K562 (cell line): ENCODE measurements at places on chromosomes 7 and 10.

DNA sequence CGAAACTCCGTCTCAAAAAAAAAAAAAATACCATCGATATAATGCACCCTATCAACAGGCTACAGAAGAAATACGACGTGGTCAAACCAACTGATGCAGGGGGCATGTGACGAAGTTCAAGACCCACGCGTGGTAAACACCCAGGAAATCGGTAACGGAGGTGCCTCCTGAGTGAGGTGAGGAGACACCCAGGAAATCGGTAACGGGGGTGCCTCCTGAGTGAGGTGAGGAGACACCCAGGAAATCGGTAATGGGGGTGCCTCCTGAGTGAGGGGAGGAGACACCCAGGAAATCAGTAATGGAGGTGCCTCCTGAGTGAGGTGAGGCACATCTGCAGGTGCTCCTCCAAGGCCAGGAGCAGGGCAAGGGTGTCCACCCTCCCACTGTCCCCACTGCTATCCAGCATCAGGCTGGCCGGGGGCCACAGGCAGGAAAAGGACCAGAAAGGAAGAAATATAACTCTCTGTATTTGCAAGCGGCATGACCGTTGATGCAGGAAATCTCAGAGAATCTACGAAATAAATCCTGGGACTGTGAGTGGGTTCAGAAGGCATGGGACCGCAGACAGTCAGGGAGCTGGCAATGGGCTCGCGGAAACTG is 10.7 kb upstream of the GPR146 start:
- no peak overlapping the region for H3K27ac ChIP-seq
- H3K27me3 ChIP-seq: no peaks in the 10 kb centered on the region
- H3K36me3 ChIP-seq: no peaks in the 10 kb centered on the region
- DNase-seq: no peak

GRCh38 chr10:97711640-97712572 is 1.6 kb upstream of the MARVELD1 start:
- H3K27ac ChIP-seq: no peak overlapping the region
- no peaks in the 10 kb centered on the region for H3K36me3 ChIP-seq
- no peak for DNase-seq
- no peak overlapping the region for H3K4me3 ChIP-seq
- peaks cover 27% of the 10 kb centered on the region for H3K4me1 ChIP-seq
- H3K27me3 ChIP-seq: no peaks in the 10 kb centered on the region

DNA sequence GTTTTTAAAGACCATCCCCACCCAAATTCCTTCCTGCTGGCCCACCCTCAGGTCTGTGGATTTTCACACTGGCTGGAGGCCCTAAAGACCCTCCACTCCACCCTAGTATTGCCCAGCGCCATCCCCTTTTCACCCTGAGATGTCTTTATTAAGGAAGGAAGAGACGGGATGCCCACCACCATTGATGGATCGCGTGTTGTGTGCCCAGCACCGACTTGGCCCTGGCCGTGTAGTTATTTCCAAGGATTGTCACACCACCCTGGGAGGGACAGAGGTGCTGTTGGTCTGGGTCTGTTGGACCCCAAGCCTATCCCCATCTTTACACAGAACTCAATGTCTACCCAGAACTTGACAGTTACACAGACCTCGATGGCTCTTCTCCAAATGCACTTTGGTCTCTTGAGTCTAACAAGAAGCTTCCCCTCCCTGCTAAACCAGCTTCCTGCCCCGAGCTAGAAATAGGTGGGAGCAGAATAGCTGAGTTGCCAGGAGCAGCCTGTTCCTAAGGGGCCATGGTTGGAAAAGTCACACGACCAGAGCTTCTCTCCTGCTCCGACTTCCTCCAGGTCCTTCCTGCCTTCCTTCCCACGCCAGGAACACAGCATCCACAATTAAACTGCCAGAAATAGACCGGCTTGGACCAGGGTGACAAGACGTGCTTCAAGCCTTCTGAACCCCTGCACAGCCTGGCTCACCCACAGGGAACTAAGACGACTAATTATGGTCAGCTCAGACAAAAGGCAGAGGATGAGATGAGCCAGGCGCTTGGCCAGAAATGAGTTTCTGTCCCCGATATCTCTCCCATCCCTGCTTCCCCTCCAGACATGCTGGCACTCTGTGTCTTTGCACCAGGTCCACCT is 139.5 kb upstream of the CHST15 start:
- no peak for DNase-seq
- no peak overlapping the region for H3K4me3 ChIP-seq
- H3K27ac ChIP-seq: no peak overlapping the region
- peaks cover 13% of the 10 kb centered on the region; the same call in 1 of the 2 replicates for H3K27me3 ChIP-seq
- H3K4me1 ChIP-seq: no peaks in the 10 kb centered on the region
- no peaks in the 10 kb centered on the region for H3K36me3 ChIP-seq

DNA sequence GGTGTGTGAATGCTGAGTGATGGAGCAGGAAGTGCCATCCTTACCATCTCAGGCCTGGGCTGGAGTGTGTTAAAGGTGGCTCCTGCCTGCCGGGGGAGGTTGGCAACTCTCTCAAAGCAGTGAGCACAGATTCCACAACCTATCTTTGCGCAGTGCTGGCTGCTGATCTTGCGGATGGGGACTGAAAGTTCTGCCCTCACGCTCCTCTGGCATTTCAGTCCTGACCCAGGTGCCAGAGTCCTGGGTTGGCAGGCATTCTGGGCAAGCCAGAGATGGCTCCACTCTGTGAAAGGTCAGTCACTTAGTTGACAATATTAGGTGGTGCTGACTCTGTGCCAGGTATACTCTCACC is 315.5 kb downstream of the RPS24 start:
- no peaks in the 10 kb centered on the region for H3K4me1 ChIP-seq
- no peak overlapping the region for H3K27ac ChIP-seq
- no peaks in the 10 kb centered on the region; the same call in 1 of the 2 replicates for H3K27me3 ChIP-seq
- no peak overlapping the region for H3K4me3 ChIP-seq
- H3K36me3 ChIP-seq: no peaks in the 10 kb centered on the region
- DNase-seq: no peak

DNA sequence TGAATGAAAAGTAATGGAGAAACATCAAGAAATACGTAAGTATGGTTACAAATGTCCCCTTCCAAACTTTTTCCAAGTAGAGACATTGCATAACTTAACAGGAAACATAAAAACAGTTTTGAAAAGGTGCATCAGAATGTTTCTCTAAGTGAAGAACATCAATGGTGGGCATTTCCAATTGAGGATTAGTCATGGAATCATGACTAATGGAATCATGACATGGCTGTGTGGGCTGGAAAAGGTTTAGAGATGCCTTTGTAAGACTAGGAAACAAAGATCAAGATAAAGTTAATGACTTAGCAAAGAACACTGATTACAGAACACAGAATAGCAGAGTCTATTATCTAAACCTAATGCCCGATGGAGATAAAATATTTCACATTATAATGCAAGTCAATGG is 272.0 kb downstream of the HPSE2 start:
- H3K4me3 ChIP-seq: no peak overlapping the region
- no peaks in the 10 kb centered on the region for H3K27me3 ChIP-seq
- DNase-seq: no peak

GRCh38 chr10:35211390-35211789 is 84.7 kb downstream of the CREM start:
- no peak overlapping the region for H3K27ac ChIP-seq
- peaks cover 4% of the 10 kb centered on the region for H3K4me1 ChIP-seq
- DNase-seq: no peak
- no peak overlapping the region for H3K4me3 ChIP-seq

DNA sequence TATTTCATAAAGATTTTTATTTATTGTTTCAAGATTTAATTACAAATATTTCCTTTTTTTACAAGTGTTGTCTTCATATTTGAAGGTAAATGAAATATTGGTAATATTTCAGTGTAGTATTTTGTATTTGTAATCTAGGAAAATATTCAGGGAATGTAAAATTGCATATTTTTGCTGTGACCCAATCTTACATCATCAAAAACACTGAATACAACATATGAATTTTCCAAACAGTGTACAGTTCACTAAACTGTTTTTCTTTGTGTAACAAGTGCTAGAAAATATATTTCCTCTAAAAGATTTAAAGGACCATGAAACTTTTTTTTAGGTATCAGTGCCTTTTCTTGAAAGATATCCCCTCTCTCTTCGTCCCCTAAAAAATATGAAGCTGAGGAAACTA is 251.9 kb upstream of the KCND2 start:
- H3K4me3 ChIP-seq: no peak overlapping the region
- H3K4me1 ChIP-seq: no peaks in the 10 kb centered on the region
- DNase-seq: no peak
- H3K27me3 ChIP-seq: no peaks in the 10 kb centered on the region
